ENCODE measurements at places on chromosomes 2 and 18. TPM values are rescaled to one million over a fixed set of nuclear protein-coding genes. Genes with fewer than 3 reads are reported as not detected.

Gene INHA
- total RNA-seq, result 0.26 TPM

Gene RAD51AP2
- under 0.01 TPM for total RNA-seq

Gene TPO
- not detected for total RNA-seq

DNA sequence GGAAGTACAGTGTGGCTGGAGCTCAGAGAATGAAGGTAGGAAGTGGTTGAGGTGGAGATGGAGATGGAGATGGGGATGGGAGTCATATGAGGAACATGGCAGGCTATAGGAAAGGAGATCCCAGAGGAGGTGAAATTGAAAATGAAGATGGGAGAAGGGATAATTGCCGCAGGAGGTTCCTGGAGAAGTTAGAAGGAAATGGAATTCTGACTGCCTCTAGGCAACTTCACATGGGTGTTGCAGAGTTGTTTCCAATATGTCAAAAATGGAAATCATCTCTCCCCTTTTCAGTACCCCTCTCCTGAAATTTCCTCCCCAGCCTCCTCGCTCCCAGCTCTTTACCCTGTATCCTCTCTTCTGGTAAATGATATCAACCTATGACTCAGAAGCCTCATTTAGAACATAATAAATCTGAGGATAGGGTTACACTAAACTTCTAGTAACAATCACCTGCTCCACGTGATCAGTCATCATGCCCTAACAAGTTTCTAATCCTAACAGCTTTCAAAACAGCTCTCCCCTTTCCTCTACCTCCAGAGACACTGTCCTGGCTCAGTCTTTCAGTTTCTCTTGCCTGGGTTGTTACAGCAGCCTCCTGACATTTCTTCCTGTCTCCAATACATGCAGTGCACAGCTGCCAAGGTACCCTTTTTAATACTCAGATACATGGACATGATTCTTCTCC lies 201.9 kb upstream of the RBMS1 start:
- H3K36me3 ChIP-seq, result no peaks in the 10 kb centered on the region
- no peak overlapping the region for H3K27ac ChIP-seq
- peak; percentile 68 for DNase-seq
- peaks cover 3% of the 10 kb centered on the region for H3K4me1 ChIP-seq

Gene LRRC30
- total RNA-seq, result not detected

Gene KATNAL2
- 4.6 TPM for total RNA-seq

Gene SERPINB4
- total RNA-seq, result not detected

Gene SPR
- 25.9 TPM for total RNA-seq

GRCh38 chr2:29776406-29776805 lies 145.0 kb downstream of the ALK start:
- DNase-seq, result no peak
- no peak overlapping the region for H3K4me3 ChIP-seq
- no peaks in the 10 kb centered on the region for H3K4me1 ChIP-seq

DNA sequence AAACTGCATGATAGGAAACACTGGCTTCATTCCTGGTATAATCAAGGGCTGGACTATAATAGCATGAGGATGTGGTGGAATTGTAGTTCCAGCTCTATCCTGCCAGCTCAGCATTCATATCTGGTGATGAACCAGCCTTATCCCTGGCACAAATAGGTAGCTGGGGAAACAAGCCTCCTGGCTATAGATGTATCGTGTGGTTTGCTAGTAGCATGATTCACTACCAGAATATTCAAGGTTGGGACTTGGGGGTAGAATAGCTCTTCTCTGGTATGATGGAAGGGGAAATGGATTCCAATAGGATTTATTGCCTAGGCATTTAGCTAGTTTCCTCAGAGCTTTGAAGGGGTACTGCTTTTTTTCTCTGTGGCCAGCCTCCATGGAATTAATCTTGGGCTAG lies 532.8 kb downstream of the FBXO15 start:
- no peak overlapping the region for H3K4me3 ChIP-seq
- no peak overlapping the region for H3K27ac ChIP-seq
- no peaks in the 10 kb centered on the region for H3K36me3 ChIP-seq
- DNase-seq, result peak; percentile 99
- H3K4me1 ChIP-seq, result peaks cover 5% of the 10 kb centered on the region
- H3K27me3 ChIP-seq, result no peaks in the 10 kb centered on the region

DNA sequence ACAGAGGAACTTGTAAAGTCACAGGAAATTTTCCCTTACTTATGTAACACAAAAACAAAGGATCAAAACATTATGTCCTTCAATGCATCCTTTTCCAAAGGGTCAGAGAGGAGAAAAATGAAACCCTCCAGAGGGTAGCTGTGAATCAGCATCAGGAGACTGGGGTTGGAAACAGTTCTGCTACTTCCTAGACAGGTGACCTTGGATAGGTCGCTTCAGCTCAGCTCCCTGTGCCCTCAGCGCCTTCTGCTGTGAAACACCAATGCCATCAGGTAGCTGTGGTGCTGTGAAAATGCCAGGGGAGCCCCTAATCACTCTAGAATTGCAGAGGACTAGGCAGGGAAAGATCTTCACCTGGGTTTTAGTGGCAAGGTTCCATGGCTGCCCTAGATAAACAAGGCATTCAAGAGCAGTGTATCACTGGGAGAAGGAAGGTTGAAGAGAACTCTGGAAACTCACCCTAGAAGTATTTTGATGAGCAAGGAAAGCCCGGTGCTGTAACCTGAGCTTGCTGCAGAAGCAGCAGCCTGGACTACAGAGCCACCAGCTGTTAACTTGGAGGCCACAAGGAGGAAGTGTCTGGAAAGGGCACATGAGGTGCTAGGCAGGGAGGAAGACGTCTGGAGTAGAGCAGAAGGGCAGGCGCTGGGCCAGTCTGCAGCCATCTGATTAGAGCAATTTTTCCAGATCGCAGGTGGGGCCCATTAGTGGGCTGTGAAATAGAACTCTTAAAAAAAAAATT lies 100.7 kb upstream of the MCFD2 start:
- peak overlapping the region; percentile 58 for H3K27ac ChIP-seq
- no peak overlapping the region for H3K4me3 ChIP-seq
- peaks cover 20% of the 10 kb centered on the region for H3K4me1 ChIP-seq
- H3K36me3 ChIP-seq, result peaks cover 21% of the 10 kb centered on the region
- H3K27me3 ChIP-seq, result no peaks in the 10 kb centered on the region
- DNase-seq, result peak; percentile 97

Gene COQ10B
- 41.9 TPM for total RNA-seq

DNA sequence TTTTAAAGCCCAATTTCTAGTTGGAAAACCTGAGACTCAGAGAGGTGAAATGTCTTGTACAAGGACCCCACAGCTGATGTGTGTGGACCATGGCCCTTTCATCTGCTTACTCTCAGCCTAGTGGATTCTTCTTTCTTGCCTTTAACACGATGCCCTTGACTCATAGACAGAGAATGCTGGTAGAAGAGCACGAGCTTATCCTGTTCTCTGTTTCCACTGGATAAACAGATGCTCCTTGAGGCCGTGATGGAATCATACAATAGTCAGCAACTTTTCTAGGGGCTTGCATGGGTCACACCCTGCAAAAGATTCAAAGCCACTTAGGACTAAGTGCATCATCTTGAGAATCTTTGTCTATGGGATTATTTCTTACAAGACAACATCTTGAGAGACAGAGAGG lies 50.9 kb downstream of the MYCN start:
- no peak overlapping the region for H3K27ac ChIP-seq
- DNase-seq, result no peak
- no peaks in the 10 kb centered on the region for H3K27me3 ChIP-seq
- H3K4me1 ChIP-seq, result no peaks in the 10 kb centered on the region

Gene TUBA4B
- total RNA-seq, result not detected

Gene RSAD2
- total RNA-seq, result 1.7 TPM

Gene CDK15
- 1.3 TPM for total RNA-seq

- no peak overlapping the region for H3K27ac ChIP-seq
- no peaks in the 10 kb centered on the region for H3K27me3 ChIP-seq
- no peak overlapping the region for H3K4me3 ChIP-seq
- H3K36me3 ChIP-seq, result no peaks in the 10 kb centered on the region
Observed at GRCh38 chr18:36315736-36316135, 18.2 kb downstream of the FHOD3 start.

DNA sequence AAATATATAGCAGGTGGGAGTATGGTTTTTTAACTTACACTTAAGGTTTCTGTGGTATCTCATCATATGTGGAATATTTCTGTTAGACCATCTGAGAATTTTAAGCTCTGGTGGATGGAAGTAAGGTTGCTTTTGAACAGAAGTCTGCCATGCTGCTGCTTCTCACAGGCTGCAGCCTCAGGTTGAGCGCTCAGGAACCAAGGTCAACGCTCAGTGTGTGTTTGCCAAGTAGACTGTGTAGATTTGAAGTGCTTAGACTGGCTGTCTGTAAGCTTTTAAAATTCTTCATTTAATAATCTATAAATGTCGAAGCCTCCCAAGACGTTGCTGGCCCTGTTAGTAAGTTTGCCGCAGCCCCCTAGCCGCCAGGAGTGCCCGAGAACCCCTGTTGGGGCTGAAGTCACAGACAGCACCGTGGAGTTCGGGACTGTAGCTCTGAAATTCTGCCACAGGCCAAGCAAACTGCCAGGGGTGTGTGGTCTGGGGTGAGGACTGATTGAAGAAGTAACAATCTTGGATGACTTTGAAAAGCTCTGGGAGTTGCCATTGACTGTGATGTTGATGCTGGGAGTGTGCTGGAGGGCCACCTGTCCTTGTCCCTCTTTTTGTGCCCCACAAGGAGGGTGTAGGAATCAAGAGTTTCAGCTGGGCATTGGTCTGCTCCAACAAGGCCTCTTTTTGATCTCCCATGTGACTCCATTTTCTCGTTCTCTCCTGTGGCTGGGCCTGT lies 26.9 kb downstream of the INPP4A start:
- H3K27me3 ChIP-seq, result no peaks in the 10 kb centered on the region
- H3K27ac ChIP-seq, result no peak overlapping the region
- no peaks in the 10 kb centered on the region for H3K4me1 ChIP-seq

DNA sequence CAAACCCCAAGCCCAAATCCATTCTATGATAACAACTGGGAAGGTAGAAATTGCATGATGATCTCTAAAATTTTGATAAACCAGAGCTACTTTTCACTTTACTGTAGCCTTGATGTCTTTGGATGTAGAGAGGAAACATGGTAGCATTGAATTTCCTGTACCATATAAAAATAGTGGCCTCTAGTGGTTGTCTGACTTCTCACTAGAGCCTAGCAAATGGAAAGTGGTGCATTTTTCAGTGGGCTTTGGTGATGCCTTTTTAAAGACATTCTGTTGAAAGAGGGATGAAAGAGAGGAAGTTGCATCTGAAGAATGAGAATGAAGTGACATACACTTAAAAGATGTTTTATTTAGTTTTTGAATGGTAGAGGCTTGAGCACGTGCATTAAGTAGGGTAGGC lies 662.2 kb downstream of the XIRP2 start:
- no peaks in the 10 kb centered on the region for H3K27me3 ChIP-seq
- no peak overlapping the region for H3K27ac ChIP-seq
- no peak overlapping the region for H3K4me3 ChIP-seq
- peak; percentile 55 for DNase-seq
- no peaks in the 10 kb centered on the region for H3K4me1 ChIP-seq
- H3K36me3 ChIP-seq, result no peaks in the 10 kb centered on the region

Gene ERICH2
- 3.1 TPM for total RNA-seq

DNA sequence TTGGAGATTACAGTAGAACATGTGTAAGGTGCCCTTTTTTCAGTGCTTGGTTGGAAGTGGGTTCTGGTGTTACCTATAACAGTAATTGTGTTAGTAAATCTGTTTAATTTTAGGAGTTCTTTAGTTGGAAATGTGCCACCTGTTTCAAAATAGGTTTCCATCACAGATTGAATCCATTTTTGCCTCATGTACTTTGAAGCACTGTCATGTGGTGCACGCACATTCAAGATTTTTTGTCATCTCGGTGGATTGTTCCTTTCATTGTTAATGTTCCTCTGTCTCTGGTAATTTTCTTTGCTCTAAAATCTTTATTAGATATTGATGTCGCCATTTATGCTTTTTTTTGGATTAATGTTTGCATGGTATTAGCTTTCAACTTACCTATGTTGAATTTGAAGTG lies 1.3 kb downstream of the ATP9B start:
- no peak overlapping the region for H3K27ac ChIP-seq
- H3K27me3 ChIP-seq, result no peaks in the 10 kb centered on the region
- DNase-seq, result peak; percentile 9
- peak overlapping the region; percentile 91 for H3K4me3 ChIP-seq
- no peaks in the 10 kb centered on the region for H3K36me3 ChIP-seq

Gene DARS1
- total RNA-seq, result 96.8 TPM

Gene HOXD1
- total RNA-seq, result not detected

DNA sequence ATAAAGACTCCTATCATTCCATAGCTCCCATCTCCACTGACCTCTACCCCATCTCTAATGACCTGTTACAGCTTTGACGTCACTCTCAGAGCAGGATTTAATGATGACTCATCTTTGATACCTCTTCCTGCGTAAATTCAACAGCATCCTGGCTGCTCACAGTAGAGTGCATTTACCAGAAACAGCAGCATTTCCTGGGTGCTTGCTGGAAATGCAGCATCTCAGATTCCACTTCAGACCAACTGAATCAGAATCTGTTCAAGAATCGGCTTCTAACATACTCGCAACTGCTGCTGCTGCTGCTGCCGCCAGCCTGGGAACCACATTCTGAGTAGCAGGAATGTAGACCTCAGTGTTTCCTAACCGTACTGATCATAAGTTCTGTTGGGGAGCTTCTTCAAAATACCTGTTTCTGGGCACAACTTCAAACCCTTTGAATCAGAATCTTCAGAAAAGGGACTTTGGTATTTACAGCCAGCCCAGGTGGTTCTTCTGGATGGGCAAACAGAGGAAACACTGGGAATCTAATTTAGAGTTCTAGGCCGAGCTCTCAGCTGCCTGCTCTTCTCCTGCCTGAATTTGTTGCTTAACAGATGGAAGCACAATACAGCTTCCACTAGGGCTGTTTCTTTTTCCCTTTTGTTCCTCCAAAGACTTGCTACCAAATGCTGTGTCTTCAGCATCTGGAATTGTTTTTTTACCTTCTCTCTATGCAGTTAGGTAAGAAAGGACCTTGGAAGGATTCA lies 241.4 kb downstream of the NCKAP5 start:
- H3K27me3 ChIP-seq, result no peaks in the 10 kb centered on the region
- H3K4me1 ChIP-seq, result no peaks in the 10 kb centered on the region

Gene IL1RL2
- total RNA-seq, result 3.1 TPM

Gene BOLL
- not detected for total RNA-seq

DNA sequence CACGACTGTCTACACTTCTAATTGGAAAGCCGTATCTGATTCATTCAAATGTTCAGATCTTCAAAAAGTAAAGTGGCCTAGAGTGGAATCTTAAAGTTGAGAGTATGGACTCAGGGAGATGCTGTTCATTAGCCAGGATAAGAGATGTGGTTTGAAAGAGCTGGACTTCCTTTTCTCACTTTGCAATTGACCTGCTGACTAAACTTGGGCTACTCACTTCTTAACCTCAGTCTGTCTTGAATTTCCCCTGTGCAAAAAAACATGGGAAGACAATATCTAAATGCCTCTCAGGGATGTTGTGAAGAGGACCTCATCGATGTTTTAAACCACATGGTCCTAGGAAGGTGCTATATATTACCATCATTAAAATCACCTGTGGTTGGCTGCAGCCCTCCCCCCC lies 64.1 kb downstream of the BCL2 start:
- no peaks in the 10 kb centered on the region for H3K27me3 ChIP-seq
- H3K4me1 ChIP-seq, result peaks cover 6% of the 10 kb centered on the region
- no peak overlapping the region for H3K4me3 ChIP-seq
- H3K36me3 ChIP-seq, result no peaks in the 10 kb centered on the region
- no peak for DNase-seq
- no peak overlapping the region for H3K27ac ChIP-seq

Gene ALPP
- total RNA-seq, result not detected

Gene GYPC
- total RNA-seq, result 135 TPM

GRCh38 chr18:79511671-79512301 lies 116.1 kb downstream of the NFATC1 start:
- peaks cover 3% of the 10 kb centered on the region for H3K4me1 ChIP-seq
- H3K36me3 ChIP-seq, result no peaks in the 10 kb centered on the region
- no peak overlapping the region for H3K4me3 ChIP-seq
- H3K27ac ChIP-seq, result no peak overlapping the region
- no peaks in the 10 kb centered on the region for H3K27me3 ChIP-seq

Data from fibroblast of lung (primary cell).